ENCODE measurements at places on chromosomes 12 and 14. TPM values are rescaled to one million over a fixed set of nuclear protein-coding genes. Genes with fewer than 3 reads are reported as not detected.

DNA sequence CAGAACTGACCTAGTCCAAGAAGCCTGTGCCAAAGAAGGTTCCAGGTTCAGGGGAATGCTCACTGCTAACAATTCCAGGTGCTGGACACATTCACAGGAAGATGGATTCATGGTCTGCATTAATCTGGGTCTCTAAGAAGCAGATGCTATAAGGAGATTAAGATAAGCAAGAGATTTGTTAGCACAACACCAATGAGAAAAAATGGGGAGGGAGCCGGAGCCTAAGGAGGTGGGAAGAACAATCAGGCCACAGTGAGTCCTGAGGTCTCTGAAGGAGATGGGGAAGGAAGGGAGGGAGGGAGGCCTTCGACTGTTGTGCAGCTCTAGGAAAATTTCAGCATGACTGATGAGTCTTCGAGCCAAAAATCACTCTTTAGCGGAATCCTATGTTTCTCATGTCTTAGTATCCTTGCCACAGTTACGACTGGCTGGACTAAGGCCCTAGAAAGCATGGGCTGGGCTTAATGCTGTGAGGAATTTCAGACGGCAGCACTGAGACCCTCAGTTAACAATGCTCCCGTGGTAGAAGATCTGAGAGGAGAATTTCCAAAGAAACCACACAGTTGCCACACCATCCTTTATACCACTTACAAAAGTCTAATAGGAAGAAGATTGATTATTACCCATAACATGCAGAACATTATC lies 31.5 kb upstream of the PTGDR start:
- DNase-seq, result no peak

- no peak for DNase-seq
These were observed 171.0 kb upstream of the PRICKLE1 start for GRCh38 chr12:42760550-42760949.

DNA sequence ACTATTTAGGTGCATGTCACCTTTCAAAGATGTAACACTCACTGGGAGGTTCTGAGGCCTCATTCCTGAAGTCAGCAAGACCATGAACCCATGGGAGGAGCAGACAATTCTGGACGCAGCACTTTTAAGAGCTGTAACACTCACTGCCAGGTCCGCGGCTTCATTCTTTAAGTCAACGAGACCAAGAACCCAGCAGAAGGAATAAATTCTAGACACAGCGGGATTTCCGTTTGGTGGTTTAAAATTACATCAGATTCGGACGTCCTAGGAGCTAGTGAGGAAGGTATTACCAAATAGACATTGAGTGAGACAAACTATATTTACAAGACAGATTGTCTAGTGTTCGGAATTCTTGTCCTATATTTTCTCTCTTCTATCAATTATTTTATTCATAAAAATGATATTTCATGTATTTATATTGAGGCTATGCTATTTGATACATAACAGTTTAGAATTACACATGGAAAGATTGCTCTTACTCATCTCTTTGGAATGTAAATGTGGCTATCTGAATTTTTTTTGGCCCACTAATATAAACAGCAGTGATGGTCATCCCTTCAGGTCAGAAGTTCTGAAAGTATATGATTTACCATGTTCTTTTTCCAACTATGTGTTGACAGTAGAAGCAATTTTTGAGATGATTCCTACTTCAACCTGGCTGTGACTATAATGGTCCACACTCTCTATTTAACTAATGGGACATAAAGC lies 1973.0 kb upstream of the FLRT2 start:
- no peak for DNase-seq

Gene TAS2R42
- not detected for total RNA-seq
